ENCODE measurements at places on chromosomes 4 and X. TPM values are rescaled to one million over a fixed set of nuclear protein-coding genes. Genes with fewer than 3 reads are reported as not detected.

GRCh38 chr4:98469771-98470170 is 188.6 kb downstream of the TSPAN5 start:
- no peaks in the 10 kb centered on the region for H3K36me3 ChIP-seq
- no peak overlapping the region for H3K4me3 ChIP-seq
- no peak for DNase-seq

Gene MAGEB3
- total RNA-seq = not detected

DNA sequence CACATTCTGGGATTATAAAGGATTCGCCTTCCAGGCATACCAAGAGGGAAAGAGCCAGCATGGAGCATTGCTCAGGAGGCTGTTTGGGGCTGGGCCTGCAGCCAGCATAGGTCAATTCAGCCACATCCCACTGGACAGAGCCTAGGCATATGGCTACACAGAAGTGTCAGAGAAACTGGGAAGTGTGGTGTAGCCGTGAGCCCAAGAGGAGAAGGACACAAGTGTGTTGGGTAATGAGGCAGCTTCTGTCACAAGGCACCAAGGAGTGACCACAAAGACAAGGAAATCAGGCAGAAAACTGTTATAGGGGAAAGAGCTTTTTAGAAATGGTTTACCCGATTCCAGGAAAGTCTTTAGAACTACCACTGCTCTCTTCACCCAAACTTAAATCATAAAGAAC is 178.6 kb upstream of the TBL1X start:
- no peak overlapping the region for H3K27ac ChIP-seq
- no peaks in the 10 kb centered on the region for H3K27me3 ChIP-seq
- H3K36me3 ChIP-seq = no peaks in the 10 kb centered on the region
- no peaks in the 10 kb centered on the region for H3K4me1 ChIP-seq
- no peak for DNase-seq
- H3K4me3 ChIP-seq = no peak overlapping the region

- H3K27me3 ChIP-seq = peaks cover 7% of the 10 kb centered on the region
- no peak overlapping the region for H3K27ac ChIP-seq
- no peak for DNase-seq
These were observed 365.5 kb downstream of the ZNF674 start for GRCh38 chrX:46179748-46180147.

GRCh38 chr4:4709736-4710135 is 149.7 kb upstream of the MSX1 start:
- no peak overlapping the region for H3K27ac ChIP-seq
- no peaks in the 10 kb centered on the region for H3K36me3 ChIP-seq
- no peaks in the 10 kb centered on the region for H3K27me3 ChIP-seq
- no peaks in the 10 kb centered on the region for H3K4me1 ChIP-seq
- DNase-seq = no peak

DNA sequence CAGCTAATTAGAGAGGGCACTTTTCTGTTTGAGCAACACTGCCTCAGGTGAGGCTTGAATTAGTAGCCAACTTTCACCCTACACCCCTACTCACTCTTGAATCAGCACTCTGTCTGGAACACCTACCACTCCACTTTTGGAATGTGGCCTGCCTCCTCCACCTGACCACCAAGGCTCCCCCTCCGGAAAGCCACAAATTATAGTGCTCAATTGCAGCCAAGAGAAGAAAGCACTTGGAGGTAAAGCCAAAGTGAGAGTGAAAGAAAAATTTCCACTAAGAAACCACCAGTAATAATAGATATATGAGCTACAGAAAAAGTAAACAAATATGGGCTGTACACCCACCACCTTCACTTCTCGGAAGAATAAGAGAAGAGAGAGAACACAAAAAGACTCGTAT is 41.1 kb downstream of the PPP3CA start:
- no peaks in the 10 kb centered on the region for H3K4me1 ChIP-seq
- no peaks in the 10 kb centered on the region for H3K27me3 ChIP-seq
- no peak overlapping the region for H3K27ac ChIP-seq
- no peak for DNase-seq
- H3K4me3 ChIP-seq = no peak overlapping the region

Gene CEP44
- 22.4 TPM for total RNA-seq

Gene ARHGAP10
- 54.9 TPM for total RNA-seq

DNA sequence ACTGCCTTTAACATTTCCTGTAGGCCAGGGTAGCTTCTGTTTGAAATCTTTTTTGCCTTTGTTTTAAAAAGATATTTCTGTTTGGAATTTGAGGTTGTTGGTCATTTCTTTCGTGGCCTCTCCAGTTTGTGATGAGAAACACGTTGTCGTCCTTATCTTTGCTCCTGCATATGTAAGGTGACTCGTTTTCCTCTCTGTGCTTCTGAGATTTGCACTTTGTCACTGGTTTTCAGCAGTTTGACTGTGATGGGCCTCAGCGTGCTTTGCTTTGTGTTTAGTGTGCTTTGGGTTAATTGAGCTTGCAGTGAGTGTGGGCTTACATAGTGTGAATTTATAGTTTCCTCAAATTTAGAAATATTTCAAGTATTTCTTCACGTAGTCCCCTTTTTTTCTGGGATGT is 81.5 kb downstream of the FAM193A start:
- no peaks in the 10 kb centered on the region for H3K27me3 ChIP-seq
- DNase-seq = no peak
- H3K4me1 ChIP-seq = no peaks in the 10 kb centered on the region
- H3K27ac ChIP-seq = no peak overlapping the region
- no peak overlapping the region for H3K4me3 ChIP-seq

- no peaks in the 10 kb centered on the region for H3K36me3 ChIP-seq
- no peak overlapping the region for H3K4me3 ChIP-seq
- H3K27me3 ChIP-seq = no peaks in the 10 kb centered on the region
- H3K4me1 ChIP-seq = no peaks in the 10 kb centered on the region
These were observed 23.9 kb upstream of the PRDM8 start for GRCh38 chr4:80173401-80173800.

Data from uterus (tissue), 4 donors.